ENCODE measurements at places on chromosomes 11 and 22.

DNA sequence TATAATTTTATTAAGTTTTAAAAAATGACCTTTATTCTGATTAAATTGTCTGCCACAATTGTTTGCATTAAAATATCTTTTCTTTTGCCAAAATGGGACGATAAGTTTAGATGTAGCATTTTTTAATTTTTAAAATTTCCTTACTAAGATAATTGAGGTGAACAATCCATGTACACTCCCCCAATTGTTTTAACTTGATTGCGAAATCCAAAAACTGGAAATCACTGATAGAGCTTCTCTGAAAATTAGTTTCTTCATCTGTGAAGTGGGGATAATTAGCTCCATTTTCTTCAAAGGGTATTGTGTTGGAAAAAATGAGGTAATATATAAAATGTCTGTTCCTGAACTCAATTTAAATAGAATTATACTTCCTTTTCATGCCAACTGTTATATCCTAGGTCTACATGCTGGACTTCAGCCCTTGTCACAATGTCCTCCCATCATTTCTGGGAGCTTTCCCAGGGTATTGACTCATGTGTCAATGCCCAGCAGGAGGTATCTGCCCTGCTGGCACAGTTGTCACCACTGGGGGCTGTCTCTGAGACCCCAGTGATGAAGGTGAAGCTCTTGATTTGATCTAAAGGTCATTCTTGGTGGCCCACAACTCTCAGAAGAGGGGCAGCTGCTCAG is 28.7 kb upstream of the NAV2 start:
- DNase-seq: no peak

- DNase-seq: no peak
These were observed 135.9 kb downstream of the FDX1 start for GRCh38 chr11:110565357-110566336.

DNA sequence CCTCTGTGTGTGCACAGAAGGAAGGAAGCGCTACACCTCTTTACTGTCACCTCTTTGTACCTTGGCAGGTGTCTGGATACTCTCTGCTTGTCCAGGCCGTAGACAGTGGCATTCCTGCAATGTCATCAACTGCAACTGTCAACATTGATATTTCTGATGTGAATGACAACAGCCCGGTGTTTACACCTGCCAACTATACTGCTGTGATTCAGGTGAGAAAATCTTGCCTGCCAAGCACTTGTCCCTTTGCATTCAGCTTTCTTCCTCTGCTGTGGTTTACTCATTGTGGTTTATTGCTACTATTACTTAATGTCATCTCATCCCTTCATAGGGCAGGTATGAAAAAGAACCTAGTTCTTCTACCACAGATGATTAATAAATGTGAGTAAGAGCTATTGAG is 131.9 kb upstream of the MTNR1B start:
- DNase-seq: no peak

GRCh38 chr11:13861411-13861810 is 101.1 kb upstream of the SPON1 start:
- DNase-seq: no peak

- DNase-seq: no peak
These were observed 2.6 kb upstream of the SHISA8 start for GRCh38 chr22:41917375-41917902.

- no peak for DNase-seq
These were observed 103.0 kb upstream of the CD44 start for GRCh38 chr11:35035894-35036408.

DNA sequence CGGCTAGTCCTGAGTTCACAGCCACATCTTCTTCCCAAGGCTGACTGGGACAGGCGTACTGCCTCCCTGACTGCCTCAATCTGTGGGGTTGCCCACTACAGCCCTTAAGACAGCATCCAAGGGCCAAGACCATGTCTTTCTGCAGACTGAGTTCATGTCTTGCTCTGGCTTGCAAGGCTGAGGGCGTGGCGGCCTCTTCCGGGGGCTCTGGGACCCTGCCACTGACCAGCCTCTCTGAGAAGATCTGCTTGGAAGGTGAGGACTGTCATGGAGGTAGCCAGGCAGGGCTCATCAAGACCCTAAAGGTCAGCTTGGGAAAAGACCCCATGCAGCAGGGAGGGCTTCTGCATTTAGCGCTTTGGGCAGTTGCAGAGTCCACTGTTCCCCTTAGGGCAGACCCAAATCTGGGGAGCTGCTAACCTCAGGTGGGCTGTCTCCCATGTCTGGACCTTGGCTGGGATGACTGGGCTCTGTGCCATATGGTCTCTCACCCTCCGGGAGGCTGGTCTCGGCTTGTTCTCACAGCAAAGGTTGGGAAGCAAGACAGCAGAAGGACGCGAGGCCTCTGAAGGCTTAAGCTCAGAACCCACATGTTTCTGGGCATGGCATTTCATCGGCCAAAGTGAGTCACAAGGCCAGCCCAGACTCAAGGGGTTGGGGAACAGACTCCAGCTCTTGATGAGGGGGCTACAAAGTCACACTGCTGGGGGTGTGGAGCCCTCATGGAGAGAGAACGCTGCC is 109.1 kb upstream of the LMO1 start:
- DNase-seq: no peak

- DNase-seq: no peak
These were observed 578.0 kb upstream of the CADM1 start for GRCh38 chr11:116082256-116082655.

- no peak for DNase-seq
These were observed 25.3 kb upstream of the FCHSD2 start for GRCh38 chr11:73167363-73167954.

DNA sequence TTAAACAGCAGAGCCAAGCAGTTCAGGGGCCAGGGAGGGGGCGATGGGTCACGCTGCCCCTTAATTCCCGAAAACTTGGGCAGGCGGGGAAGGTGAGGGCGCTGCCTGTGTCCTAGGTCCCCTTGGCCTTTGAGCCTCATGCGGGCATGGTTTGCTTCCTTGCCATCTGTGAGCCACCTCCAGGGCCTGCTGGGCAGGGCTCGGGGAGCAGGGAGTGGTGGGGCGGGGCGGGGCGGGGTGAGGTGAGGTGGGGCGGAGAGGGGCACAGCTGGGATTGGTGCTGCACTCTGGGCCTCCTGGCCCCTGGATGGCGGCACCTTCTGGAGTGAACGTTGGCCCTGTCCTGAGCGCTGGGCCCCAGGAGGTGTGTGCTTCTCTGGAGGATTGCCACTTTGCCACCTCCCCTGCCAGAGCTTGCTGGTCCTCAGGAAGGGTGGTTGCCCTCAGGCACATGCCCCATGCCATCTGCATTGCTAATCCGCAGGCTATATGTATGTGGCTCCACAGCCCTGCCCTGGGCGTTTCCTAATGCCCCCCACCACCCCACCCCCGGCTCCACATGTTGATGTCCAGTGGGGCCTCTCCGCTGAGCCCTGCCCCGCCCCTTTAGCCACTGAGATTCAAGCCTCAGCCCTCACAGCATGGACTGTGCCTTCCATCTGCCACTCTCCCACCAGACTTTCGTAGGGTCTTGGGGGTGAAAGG is 352.5 kb downstream of the TBC1D22A start:
- no peak for DNase-seq
